ENCODE measurements at places on chromosomes 2 and 18. TPM values are rescaled to one million over a fixed set of nuclear protein-coding genes. Genes with fewer than 3 reads are reported as not detected.

DNA sequence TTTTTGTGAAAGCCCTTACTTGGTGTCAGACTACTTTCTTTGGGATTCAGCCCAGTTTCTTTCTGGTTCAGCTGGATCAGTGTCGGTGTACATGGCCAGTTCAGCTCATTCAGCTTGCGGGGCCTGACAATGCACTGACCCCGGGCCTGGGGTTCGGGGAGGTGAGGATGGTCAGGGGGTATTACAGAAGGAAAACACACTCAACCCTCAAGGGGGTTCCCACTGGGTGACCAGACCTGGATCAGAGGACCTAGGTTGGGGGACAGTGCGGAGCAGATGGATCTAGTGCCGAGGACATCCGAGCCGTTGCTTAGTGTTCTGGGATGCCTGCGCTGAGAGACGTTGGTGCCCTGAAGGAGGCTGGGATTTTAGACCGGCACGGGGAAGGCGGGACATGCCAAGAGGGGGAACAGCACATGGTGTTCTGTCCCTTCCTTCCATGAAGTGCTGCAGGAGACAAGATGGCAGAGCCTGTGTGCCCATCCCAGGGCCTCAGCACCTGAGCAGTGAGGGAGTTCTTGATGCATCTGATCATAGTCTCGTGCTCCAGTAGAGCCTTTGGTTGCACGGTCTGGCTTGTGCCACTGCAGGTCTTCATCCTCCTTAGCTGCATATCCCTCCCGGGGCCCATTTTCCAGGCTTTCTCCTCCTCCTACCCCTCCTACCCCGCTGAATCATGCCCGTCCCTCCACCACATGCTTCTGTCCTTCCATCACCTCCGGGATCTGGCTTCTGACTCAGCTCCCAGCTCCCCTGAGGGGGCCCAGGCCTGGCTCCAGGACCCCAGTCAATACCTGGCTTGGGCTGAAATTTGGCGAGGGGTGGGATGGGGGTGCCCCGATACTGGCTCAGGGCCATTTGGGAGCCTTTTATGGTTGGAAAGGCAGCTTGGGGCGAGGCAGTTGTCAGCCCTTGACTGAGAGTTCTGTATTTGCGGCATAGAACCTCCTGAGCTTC is 18.0 kb downstream of the SPEG start:
- peak overlapping the region; percentile 92 for H3K27ac ChIP-seq
- H3K4me3 ChIP-seq = peak overlapping the region; percentile 47
- H3K36me3 ChIP-seq = peaks cover 2% of the 10 kb centered on the region
- peak; percentile 98 for DNase-seq
- peaks cover 47% of the 10 kb centered on the region for H3K4me1 ChIP-seq
- no peaks in the 10 kb centered on the region for H3K27me3 ChIP-seq

DNA sequence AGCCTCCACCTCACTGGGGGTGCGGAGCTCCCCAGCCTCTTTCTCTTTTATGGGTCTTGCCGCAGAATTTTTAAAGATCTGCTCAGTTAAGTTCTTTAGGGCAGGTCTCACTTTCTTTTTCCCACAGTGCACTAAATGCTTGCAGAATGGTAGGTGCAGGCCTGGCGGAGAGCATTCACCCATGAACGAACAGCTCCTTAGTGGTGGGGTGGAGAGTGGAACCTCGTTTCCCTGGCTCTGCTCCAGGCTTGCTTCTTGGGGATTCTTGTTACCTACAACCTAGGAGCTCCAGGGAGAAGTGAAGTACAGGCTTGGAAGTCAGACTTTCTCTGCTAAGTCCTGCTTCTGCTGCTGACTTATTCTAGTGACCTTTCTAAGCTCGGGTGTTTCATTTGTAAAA is 70.3 kb upstream of the PXDN start:
- H3K36me3 ChIP-seq = no peaks in the 10 kb centered on the region
- H3K27ac ChIP-seq = no peak overlapping the region
- H3K4me1 ChIP-seq = peaks cover 23% of the 10 kb centered on the region
- H3K27me3 ChIP-seq = peaks cover 7% of the 10 kb centered on the region
- no peak for DNase-seq

GRCh38 chr2:83844490-83844889 is 614.6 kb downstream of the SUCLG1 start:
- H3K36me3 ChIP-seq = no peaks in the 10 kb centered on the region
- DNase-seq = peak; percentile 4
- no peak overlapping the region for H3K4me3 ChIP-seq
- no peaks in the 10 kb centered on the region for H3K27me3 ChIP-seq
- H3K4me1 ChIP-seq = no peaks in the 10 kb centered on the region

GRCh38 chr2:3769766-3770165 is 66.4 kb downstream of the DCDC2C start:
- H3K27me3 ChIP-seq = peaks cover 94% of the 10 kb centered on the region
- H3K27ac ChIP-seq = no peak overlapping the region
- H3K4me1 ChIP-seq = no peaks in the 10 kb centered on the region
- no peak for DNase-seq

GRCh38 chr18:12287684-12288402 is 20.2 kb upstream of the TUBB6 start:
- H3K4me1 ChIP-seq = peaks cover 33% of the 10 kb centered on the region
- H3K27ac ChIP-seq = peak overlapping the region; percentile 29

DNA sequence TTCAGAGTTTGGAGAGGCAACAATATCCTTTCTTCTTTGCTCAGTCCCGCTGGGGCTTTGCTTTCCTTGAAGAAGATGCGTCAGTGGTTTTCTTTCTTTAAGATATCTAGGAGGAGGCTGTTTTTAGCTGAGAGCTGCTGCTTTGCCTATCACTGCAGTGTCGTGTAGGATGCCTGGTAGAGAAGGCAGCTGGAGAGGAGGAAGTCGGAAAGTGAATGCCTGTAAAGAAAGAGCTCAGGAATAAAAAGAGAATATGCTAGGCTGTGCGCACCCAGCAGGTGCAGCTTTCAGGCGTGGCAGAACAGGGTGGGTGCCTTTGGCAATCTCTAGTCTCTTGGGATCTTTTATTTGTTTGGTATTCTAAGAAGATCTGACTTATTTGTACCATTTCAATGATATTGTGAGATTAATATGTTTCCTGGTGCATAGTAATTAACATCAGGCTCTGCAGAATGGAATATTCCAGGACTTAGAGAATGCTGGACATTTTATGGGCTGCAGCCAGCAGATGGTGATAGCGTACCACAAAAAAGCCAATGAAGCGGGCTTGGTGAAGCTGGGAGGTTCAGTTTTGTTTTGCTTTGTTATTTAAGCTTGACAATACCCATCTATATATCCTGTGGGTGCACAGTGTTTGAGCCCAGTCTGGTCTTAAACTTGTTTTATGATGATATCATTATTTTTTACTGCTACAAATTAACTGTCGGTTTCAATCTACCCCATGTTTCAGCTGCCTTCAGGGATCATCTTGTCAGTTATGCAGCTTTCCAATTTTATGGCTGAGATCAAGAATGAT is 34.9 kb downstream of the CAVIN2 start:
- DNase-seq = peak; percentile 85
- no peaks in the 10 kb centered on the region for H3K36me3 ChIP-seq
- no peak overlapping the region for H3K4me3 ChIP-seq
- no peak overlapping the region for H3K27ac ChIP-seq

The RAB3GAP1 gene
- 35.8 TPM for total RNA-seq

GRCh38 chr18:35386600-35387100 is 9.5 kb upstream of the ZNF396 start:
- no peak overlapping the region for H3K4me3 ChIP-seq
- H3K4me1 ChIP-seq = no peaks in the 10 kb centered on the region
- H3K27me3 ChIP-seq = no peaks in the 10 kb centered on the region
- H3K27ac ChIP-seq = no peak overlapping the region

- H3K4me1 ChIP-seq = no peaks in the 10 kb centered on the region
- H3K27ac ChIP-seq = no peak overlapping the region
- H3K4me3 ChIP-seq = no peak overlapping the region
- H3K27me3 ChIP-seq = no peaks in the 10 kb centered on the region
- H3K36me3 ChIP-seq = no peaks in the 10 kb centered on the region
Observed at GRCh38 chr18:68283834-68284233, 431.1 kb downstream of the TMX3 start.

DNA sequence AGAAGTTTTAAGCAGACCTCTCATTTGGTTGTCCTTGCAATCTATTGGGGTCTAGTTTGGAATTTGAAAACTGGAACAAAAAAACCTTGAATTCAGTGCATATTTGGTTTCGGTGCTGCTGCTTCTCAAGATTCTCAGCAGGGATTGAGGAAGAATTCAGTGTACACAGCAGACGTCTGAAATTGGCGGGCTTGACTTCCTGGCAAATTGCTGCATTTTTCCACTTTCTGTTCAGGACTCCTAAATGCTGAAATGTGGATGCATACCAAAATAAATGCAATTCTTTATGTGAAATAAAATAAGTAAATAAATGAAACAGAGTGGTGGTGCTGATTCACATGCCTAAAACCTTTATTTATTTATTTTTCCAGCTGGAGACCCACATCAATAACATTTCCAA is 332.4 kb upstream of the KYNU start:
- H3K36me3 ChIP-seq = no peaks in the 10 kb centered on the region
- H3K4me1 ChIP-seq = no peaks in the 10 kb centered on the region
- DNase-seq = no peak
- no peak overlapping the region for H3K4me3 ChIP-seq

The GNAL gene
- total RNA-seq = 0.23 TPM

DNA sequence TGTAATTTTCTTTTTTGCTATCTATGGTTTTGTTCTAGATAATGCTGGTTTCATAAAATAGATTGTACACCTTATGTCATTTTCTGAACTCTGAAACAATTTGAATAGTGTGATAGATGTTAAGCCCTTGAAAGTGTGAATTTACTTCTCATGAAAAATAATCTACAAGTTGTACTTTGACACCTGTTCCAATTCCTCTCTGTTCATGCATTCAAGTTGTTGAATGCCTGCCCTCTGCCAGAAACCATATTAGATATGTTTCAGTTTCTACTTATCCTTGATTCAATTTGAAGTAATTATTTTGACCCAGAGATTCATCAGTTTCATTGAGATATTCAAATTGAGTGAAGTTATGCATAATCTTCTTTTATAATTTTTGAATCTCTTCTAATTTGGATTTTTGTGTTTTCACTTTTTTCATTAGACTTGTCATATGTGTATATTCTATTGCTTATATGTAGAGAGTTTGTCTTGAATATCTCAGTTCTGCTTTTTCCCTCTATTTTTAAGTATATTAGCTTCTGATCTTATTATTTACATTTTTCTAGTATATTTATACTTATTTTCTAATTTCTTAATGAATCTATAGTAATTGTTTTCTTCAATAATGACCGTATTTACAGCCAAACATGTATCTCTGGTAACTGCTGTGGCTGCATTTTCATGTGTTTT is 143.3 kb upstream of the TACR1 start:
- no peak overlapping the region for H3K4me3 ChIP-seq
- peaks cover 17% of the 10 kb centered on the region for H3K27me3 ChIP-seq
- H3K36me3 ChIP-seq = no peaks in the 10 kb centered on the region
- H3K27ac ChIP-seq = no peak overlapping the region
- DNase-seq = no peak

- DNase-seq = no peak
- H3K27ac ChIP-seq = no peak overlapping the region
- peaks cover 12% of the 10 kb centered on the region for H3K4me1 ChIP-seq
- H3K27me3 ChIP-seq = no peaks in the 10 kb centered on the region
- no peaks in the 10 kb centered on the region for H3K36me3 ChIP-seq
Observed at GRCh38 chr2:7999683-8000476, 682.0 kb upstream of the ID2 start.

The GPR45 gene
- not detected for total RNA-seq

DNA sequence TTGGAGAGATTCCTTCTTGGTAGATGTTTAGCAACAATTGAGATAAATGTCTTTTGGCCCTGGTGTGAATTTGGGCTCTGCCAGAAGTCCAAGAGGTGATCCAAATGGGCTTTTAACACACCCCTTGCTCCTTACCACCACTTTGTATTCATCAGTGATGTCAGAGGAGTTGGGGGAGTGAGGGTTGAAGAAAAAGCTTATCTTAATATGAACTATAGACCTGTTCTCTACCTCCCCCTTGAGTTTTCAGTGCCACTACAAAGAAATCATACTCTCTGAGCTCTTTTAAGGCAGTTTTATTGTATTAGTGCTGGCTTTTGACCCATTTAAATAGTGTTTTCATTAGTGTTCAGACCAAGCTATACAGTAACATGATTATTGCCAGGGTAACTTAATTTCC is 229.1 kb downstream of the PHLPP1 start:
- no peaks in the 10 kb centered on the region for H3K27me3 ChIP-seq
- H3K27ac ChIP-seq = no peak overlapping the region
- peaks cover 9% of the 10 kb centered on the region for H3K36me3 ChIP-seq
- no peak for DNase-seq

- H3K4me1 ChIP-seq = no peaks in the 10 kb centered on the region
- H3K36me3 ChIP-seq = no peaks in the 10 kb centered on the region
- no peak for DNase-seq
- H3K4me3 ChIP-seq = no peak overlapping the region
Observed at GRCh38 chr18:62107881-62108280, 79.0 kb downstream of the PIGN start.

GRCh38 chr2:127663566-127664064 is 11.7 kb downstream of the LIMS2 start:
- no peak for DNase-seq
- H3K27me3 ChIP-seq = no peaks in the 10 kb centered on the region
- H3K4me1 ChIP-seq = no peaks in the 10 kb centered on the region
- no peak overlapping the region for H3K27ac ChIP-seq

GRCh38 chr2:173672573-173673340 is 292.4 kb downstream of the SP3 start:
- no peaks in the 10 kb centered on the region for H3K27me3 ChIP-seq
- H3K4me3 ChIP-seq = no peak overlapping the region

DNA sequence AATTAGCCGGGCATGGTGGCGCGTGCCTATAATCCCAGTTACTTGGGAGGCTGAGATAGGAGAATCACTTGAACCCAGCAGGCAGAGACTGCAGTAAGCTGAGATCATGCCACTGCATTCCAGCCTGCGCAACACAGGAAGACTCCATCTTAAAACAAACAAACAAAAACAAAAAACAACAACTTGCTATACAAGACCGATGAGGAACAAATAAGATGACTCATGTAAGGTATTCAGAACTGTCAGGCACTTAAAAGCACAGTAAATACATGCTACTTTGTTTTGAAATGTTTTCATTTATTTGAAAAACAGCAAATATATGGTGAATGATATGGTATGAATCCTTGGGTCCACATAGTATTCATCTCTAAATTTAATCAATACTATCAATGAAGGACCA is 66.7 kb downstream of the TRIP12 start:
- no peak overlapping the region for H3K4me3 ChIP-seq
- H3K27me3 ChIP-seq = no peaks in the 10 kb centered on the region
- H3K36me3 ChIP-seq = peaks cover 23% of the 10 kb centered on the region
- no peaks in the 10 kb centered on the region for H3K4me1 ChIP-seq

GRCh38 chr2:20129331-20130159 is 78.1 kb upstream of the LAPTM4A start:
- no peak overlapping the region for H3K4me3 ChIP-seq
- H3K27me3 ChIP-seq = no peaks in the 10 kb centered on the region
- peaks cover 8% of the 10 kb centered on the region for H3K4me1 ChIP-seq
- H3K36me3 ChIP-seq = no peaks in the 10 kb centered on the region
- no peak overlapping the region for H3K27ac ChIP-seq

- no peaks in the 10 kb centered on the region for H3K27me3 ChIP-seq
- H3K27ac ChIP-seq = no peak overlapping the region
- H3K4me1 ChIP-seq = peaks cover 2% of the 10 kb centered on the region
- H3K4me3 ChIP-seq = no peak overlapping the region
- no peak for DNase-seq
Observed at GRCh38 chr2:27925766-27926472, 35.4 kb downstream of the BABAM2 start.

The LIMS4 gene
- total RNA-seq = 0.33 TPM

The CHRNG gene
- total RNA-seq = not detected

The CPO gene
- not detected for total RNA-seq

The REEP1 gene
- 0.06 TPM for total RNA-seq

The EFR3B gene
- 4.6 TPM for total RNA-seq

- H3K4me3 ChIP-seq = no peak overlapping the region
- H3K36me3 ChIP-seq = no peaks in the 10 kb centered on the region
- no peak overlapping the region for H3K27ac ChIP-seq
Observed at GRCh38 chr2:55729136-55729685, 35.6 kb upstream of the PNPT1 start.

Measured in PC-3 (cell line).